ENCODE measurements at places on chromosomes 4 and X.

- no peak for DNase-seq
Measured at GRCh38 chr4:11598591-11598990, 169.9 kb upstream of the HS3ST1 start.

- no peak for DNase-seq
Measured at GRCh38 chr4:89248879-89249281, 58.7 kb downstream of the GPRIN3 start.

GRCh38 chr4:16498978-16499377, 272.7 kb upstream of the TAPT1 start:
- DNase-seq: no peak

DNA sequence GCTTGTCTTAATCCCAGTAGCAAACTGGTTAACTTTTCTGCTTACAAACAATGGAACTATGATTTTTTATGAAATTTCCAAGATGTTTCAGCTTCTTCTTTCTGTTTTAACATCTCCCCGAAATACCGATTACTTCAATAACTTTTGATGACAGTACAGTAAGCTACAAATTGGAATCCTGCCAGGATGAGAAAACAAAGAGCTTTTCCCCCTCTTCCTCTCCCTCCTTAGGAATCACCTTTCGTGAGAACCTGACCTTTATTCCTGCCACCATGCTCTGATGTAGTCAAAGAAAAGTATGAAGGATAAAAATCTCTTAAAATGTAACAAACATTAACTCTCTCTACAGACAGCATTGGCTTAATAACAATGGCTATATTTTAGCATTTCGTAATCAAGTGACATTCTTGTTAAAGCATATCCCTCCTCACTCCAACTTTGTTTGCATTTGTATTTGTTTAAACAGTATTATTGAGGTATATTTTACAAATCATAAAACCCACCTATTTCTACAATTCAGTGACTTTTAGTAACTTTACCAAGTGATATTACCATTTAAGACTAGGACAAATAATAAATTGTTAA, 148.7 kb upstream of the NAP1L5 start:
- DNase-seq: no peak

DNA sequence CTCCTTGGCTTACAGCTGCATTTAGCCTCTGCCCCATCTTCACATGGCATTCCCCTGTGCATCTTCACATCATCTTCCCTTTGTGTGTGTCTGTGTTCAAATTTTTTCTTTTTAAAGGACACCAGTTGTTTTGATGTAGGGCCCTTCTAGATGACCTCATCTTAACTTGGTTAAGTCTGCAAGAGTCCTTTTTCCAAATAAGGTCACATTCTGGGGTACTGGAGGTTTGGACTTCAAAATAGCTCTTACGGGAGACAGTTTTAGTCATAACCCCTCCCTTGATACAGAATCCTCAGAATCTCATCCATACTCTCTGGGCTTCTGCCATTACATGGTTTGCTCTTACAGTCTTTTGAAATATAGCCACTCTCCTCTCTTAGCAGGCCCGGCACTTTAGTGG, 231.5 kb upstream of the ATP6AP2 start:
- DNase-seq: no peak
